GM12878 (cell line): ENCODE measurements at places on chromosomes 3 and 15. TPM values are rescaled to one million over a fixed set of nuclear protein-coding genes. Genes with fewer than 3 reads are reported as not detected.

The GOLGA6B gene
- polyA plus RNA-seq: not detected in 2 replicates

- H3K4me1 ChIP-seq: no peaks in the 10 kb centered on the region
- H3K36me3 ChIP-seq: peaks cover 15% of the 10 kb centered on the region
- no peak overlapping the region for H3K4me3 ChIP-seq
- no peak for DNase-seq
- H3K27me3 ChIP-seq: no peaks in the 10 kb centered on the region
Observed at GRCh38 chr3:196047391-196048030, 34.4 kb downstream of the TFRC start.

DNA sequence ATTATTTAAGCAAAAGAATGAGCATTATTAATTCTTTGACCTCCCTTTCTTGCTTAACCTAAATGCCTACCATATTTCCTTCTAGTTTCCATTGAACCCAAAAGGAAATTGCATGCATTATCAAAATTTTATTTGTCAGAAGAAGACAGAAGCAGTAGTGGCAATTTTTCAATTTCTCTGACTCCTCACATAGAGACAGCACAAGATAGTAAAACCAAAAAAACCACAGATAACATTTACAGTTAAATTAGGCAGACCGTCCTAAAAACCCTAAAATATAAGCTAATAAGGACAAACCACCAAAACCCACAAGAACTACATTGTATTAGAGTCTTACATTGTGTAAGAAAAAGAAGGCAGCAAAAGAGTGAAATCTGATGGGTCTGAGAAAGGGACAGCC lies 27.1 kb downstream of the GOLGB1 start:
- H3K27ac ChIP-seq: no peak overlapping the region
- H3K27me3 ChIP-seq: no peaks in the 10 kb centered on the region
- peaks cover 11% of the 10 kb centered on the region for H3K4me1 ChIP-seq
- no peak overlapping the region for H3K4me3 ChIP-seq

DNA sequence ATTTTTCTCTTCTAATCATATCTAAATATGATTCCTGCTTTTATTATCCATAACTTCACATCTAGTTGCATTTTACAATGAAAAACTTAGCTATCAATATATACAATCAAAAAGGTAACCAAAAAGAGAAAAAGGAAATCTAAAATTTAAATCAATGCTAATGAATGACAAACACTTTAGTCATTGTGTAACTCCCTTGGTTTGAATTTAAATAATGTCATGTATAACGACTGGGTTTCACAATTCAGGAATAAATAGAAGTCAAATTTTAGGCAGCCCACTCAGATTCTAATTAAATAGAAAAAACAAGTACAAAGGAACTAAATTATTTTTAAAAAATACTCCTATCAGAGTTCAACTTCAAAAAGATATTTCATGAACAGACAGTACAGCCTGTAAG lies 26.9 kb downstream of the DPH6 start:
- no peak for DNase-seq
- H3K27ac ChIP-seq: no peak overlapping the region
- no peaks in the 10 kb centered on the region for H3K27me3 ChIP-seq

- H3K27me3 ChIP-seq: no peaks in the 10 kb centered on the region
- peaks cover 11% of the 10 kb centered on the region for H3K4me1 ChIP-seq
- peak overlapping the region; percentile 72 for H3K4me3 ChIP-seq
- no peaks in the 10 kb centered on the region for H3K36me3 ChIP-seq
Observed at GRCh38 chr3:25663347-25663868, 1.3 kb downstream of the TOP2B start.

- H3K27me3 ChIP-seq: no peaks in the 10 kb centered on the region
- no peaks in the 10 kb centered on the region for H3K36me3 ChIP-seq
- no peak overlapping the region for H3K27ac ChIP-seq
- H3K4me3 ChIP-seq: no peak overlapping the region
Observed at GRCh38 chr3:66673293-66673692, 172.5 kb upstream of the LRIG1 start.

DNA sequence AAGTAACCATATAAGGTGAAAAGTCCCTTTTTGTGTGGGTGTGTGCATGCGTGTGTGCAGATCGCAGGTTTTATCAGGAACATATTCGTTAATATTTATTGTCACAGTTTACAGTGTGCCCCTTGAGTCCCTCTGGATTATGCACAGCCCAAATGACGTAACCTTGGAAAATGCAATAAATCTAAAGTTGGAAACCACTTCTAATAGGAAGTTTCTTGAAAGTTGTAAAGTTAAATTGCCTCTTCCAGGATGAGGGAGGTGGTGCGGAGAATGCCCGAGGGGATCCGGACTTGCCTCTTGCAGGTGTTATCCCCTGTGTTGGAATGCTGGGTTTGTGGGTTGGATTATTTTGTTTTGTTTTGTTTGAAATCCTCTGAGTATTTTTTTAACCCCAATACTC lies 143.3 kb downstream of the CMSS1 start:
- DNase-seq: no peak
- no peak overlapping the region for H3K27ac ChIP-seq
- no peaks in the 10 kb centered on the region for H3K4me1 ChIP-seq
- H3K36me3 ChIP-seq: no peaks in the 10 kb centered on the region

The SLC28A1 gene
- not detected in 2 replicates for polyA plus RNA-seq

- H3K36me3 ChIP-seq: no peaks in the 10 kb centered on the region
- H3K27ac ChIP-seq: no peak overlapping the region
- H3K4me1 ChIP-seq: no peaks in the 10 kb centered on the region
- H3K27me3 ChIP-seq: peaks cover 1% of the 10 kb centered on the region
- H3K4me3 ChIP-seq: no peak overlapping the region
Observed at GRCh38 chr15:73944161-73945129, 18.2 kb downstream of the LOXL1 start.

DNA sequence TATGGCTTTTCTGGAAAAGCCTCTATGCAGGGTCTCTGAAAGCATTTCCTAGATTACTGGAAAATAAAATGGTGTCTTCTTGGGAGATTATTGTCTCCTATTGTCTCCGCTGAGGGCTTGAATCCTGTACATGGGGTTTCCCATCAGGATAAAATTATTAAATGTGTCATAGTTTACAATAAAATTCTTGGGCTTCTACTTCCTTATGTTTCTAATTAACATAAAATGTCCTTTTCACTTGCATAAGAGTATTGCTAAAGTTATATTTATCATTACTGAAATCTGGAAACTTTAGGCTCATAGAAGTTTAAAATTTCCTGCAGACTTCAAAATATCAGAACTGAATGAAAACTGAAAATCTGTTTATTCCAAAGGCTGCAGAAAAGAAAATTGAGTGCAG lies 595.5 kb upstream of the AGTR1 start:
- H3K27ac ChIP-seq: no peak overlapping the region
- H3K4me1 ChIP-seq: no peaks in the 10 kb centered on the region
- H3K36me3 ChIP-seq: no peaks in the 10 kb centered on the region
- H3K4me3 ChIP-seq: no peak overlapping the region
- no peak for DNase-seq
- no peaks in the 10 kb centered on the region for H3K27me3 ChIP-seq
